ENCODE measurements at places on chromosomes 13 and 19. TPM values are rescaled to one million over a fixed set of nuclear protein-coding genes. Genes with fewer than 3 reads are reported as not detected.

The ZNF600 gene
- total RNA-seq, result 15.7 TPM

The PEG3 gene
- 0.34 TPM for total RNA-seq

The SELENOV gene
- not detected for total RNA-seq

The ACOD1 gene
- total RNA-seq, result not detected

The FAM216B gene
- total RNA-seq, result not detected

The CCDC169 gene
- total RNA-seq, result 2.4 TPM

The CCDC8 gene
- total RNA-seq, result 16.1 TPM

The FCER2 gene
- not detected for total RNA-seq

The ZFP82 gene
- 7.8 TPM for total RNA-seq

The ZIM2 gene
- total RNA-seq, result not detected

The SF3A2 gene
- 48.1 TPM for total RNA-seq

The ZNF850 gene
- 1.4 TPM for total RNA-seq

The ETFB gene
- 26.7 TPM for total RNA-seq

The RYR1 gene
- 8.0 TPM for total RNA-seq

The NAT14 gene
- 2.1 TPM for total RNA-seq

Data from nasal cavity respiratory epithelium epithelial cell of viscerocranial mucosa (primary cell).